ENCODE measurements at places on chromosomes 2 and 18. TPM values are rescaled to one million over a fixed set of nuclear protein-coding genes. Genes with fewer than 3 reads are reported as not detected.

MARCO gene
- total RNA-seq = not detected

INO80C gene
- total RNA-seq = 21.7 TPM

IL36B gene
- total RNA-seq = not detected

NBEAL1 gene
- total RNA-seq = 19.6 TPM

HOXD13 gene
- total RNA-seq = not detected

GRCh38 chr2:84212611-84213314, 246.3 kb downstream of the SUCLG1 start:
- no peak for DNase-seq

- no peak for DNase-seq
Measured at GRCh38 chr2:214865400-214865799, 55.9 kb upstream of the BARD1 start.

DNA sequence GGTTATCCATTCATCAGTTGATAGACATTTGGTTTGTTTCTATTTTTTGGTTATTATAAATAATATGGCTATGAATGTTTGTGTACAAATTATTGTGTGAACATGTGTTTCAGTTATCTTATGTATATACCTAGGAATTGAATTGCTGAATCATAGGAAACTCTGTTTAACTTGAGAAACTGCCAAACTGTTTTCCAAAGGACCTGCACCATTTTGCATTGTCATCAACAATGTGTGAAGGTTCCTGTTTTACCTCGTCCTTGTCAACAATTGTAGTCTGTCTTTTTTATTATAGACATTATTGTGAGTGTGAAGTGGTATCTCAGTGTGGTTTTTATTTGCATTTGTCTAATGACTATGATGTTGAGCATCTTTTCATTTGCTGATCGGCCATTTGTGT, 17.1 kb downstream of the PDK1 start:
- DNase-seq = no peak
